Natural killer cell treated with Interleukin-12 subunit alpha and Interleukin-12 subunit beta and Interleukin-15 and Interleukin-18, amount 100 ng/mL, for 72 hours (primary cell): ENCODE measurements at places on chromosomes 6 and 20. TPM values are rescaled to one million over a fixed set of nuclear protein-coding genes. Genes with fewer than 3 reads are reported as not detected.

- H3K27me3 ChIP-seq, result peaks cover 28% of the 10 kb centered on the region
- no peaks in the 10 kb centered on the region for H3K4me1 ChIP-seq
- no peak overlapping the region for H3K4me3 ChIP-seq
These were observed 135.6 kb upstream of the UST start for GRCh38 chr6:148611213-148611612.

DNA sequence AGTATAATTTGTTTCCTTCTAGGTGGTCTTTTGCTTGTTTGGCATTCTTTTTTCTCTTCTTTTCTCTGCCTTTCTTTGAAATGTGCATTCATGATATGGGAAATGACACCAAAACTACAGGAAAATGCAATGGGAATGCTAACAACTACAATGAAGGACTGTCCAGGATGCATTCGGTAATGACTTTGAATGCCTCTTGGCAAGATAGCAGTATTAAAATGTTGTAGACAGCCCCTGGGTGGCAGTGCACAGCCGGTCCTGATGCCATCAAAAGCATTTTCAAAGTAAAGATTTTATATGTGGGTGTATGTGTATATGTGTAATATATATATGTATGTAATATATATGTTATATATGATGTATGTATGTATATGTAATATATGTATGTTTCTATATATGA lies 218.8 kb upstream of the MMS22L start:
- DNase-seq, result no peak
- no peaks in the 10 kb centered on the region for H3K36me3 ChIP-seq
- H3K27ac ChIP-seq, result no peak overlapping the region
- H3K27me3 ChIP-seq, result peaks cover 3% of the 10 kb centered on the region
- no peaks in the 10 kb centered on the region for H3K4me1 ChIP-seq

Gene KCNK16
- total RNA-seq, result not detected

DNA sequence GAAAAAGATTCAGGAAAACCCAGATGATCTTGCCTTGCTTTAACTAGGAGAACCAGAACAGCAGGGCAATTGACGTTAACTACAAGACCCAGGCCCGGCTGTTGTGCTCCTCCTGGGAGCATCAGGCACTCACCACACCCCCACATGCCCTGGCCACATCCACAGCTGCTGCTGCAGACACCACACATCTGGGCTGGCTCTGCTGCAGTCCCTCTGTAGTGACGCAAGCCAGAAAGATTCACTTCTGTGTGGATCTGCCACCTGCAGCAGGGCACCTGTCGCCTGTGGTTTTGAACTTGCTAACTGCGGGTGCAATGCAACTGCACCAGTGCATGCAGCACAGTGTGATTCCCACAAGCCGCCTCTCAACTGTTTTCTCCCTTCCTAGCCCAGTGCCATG lies 228.8 kb downstream of the SYNDIG1 start:
- H3K27me3 ChIP-seq, result peaks cover 2% of the 10 kb centered on the region
- H3K36me3 ChIP-seq, result no peaks in the 10 kb centered on the region
- no peaks in the 10 kb centered on the region for H3K4me1 ChIP-seq
- no peak overlapping the region for H3K4me3 ChIP-seq
- no peak for DNase-seq

GRCh38 chr20:40931410-40932044 lies 97.1 kb upstream of the TOP1 start:
- H3K4me1 ChIP-seq, result peaks cover 19% of the 10 kb centered on the region
- no peak for DNase-seq
- peaks cover 8% of the 10 kb centered on the region for H3K27me3 ChIP-seq
- H3K27ac ChIP-seq, result no peak overlapping the region

Gene MYBL2
- total RNA-seq, result 109 TPM

DNA sequence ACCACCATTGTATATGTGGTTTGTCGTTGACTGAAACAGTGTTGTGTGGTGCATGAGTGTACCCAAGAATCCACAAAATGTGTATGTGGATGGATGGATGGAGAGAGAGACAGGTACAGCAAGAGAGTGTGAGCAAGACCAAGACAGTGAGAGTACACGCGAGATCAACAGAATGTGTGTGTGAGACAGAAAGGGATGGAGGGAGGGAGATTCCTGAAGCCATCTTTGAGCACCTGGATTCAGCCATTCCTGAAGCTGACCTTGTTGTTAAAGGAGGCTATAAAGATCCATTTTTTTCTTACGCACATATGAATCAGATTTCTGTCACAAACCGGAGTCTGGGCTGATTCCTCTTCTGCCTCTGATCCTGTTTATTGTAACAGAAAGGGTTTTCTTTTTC lies 64.1 kb downstream of the TFAP2C start:
- H3K27me3 ChIP-seq, result no peaks in the 10 kb centered on the region
- H3K36me3 ChIP-seq, result no peaks in the 10 kb centered on the region
- H3K4me3 ChIP-seq, result no peak overlapping the region
- H3K27ac ChIP-seq, result no peak overlapping the region

- H3K4me1 ChIP-seq, result no peaks in the 10 kb centered on the region
- H3K36me3 ChIP-seq, result no peaks in the 10 kb centered on the region
- H3K27ac ChIP-seq, result no peak overlapping the region
- no peaks in the 10 kb centered on the region for H3K27me3 ChIP-seq
- no peak overlapping the region for H3K4me3 ChIP-seq
- no peak for DNase-seq
These were observed 571.0 kb downstream of the RNF144B start for GRCh38 chr6:18958146-18958545.

Gene PRPF6
- total RNA-seq, result 87.7 TPM

GRCh38 chr6:15755526-15755925 lies 92.7 kb upstream of the DTNBP1 start:
- H3K4me3 ChIP-seq, result no peak overlapping the region
- no peak overlapping the region for H3K27ac ChIP-seq
- no peaks in the 10 kb centered on the region for H3K36me3 ChIP-seq
- H3K27me3 ChIP-seq, result no peaks in the 10 kb centered on the region
- no peak for DNase-seq

Gene C6orf141
- not detected for total RNA-seq
